ENCODE measurements at places on chromosomes 2 and 18.

GRCh38 chr2:242004902-242005230, 135.3 kb downstream of the RTP5 start:
- DNase-seq = no peak

DNA sequence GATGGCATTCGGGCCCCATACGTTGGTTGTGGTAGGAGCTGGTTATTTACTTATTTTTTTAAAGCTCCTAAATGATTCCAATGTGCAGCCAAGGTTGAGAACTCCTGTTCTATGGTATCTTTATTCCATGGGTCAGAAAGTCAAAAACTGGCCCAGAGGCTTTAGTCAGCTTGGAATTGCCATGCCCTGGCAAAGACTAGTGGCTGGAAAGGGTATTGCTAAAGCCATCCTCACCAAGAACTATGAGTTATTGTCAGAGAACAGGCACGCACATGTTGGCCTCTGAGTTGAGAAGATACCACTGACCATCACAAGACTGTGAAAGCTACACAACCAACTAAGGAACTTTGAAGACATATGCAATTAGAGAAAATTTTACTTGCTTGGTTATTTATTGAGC, 47.9 kb upstream of the ACMSD start:
- no peak for DNase-seq

DNA sequence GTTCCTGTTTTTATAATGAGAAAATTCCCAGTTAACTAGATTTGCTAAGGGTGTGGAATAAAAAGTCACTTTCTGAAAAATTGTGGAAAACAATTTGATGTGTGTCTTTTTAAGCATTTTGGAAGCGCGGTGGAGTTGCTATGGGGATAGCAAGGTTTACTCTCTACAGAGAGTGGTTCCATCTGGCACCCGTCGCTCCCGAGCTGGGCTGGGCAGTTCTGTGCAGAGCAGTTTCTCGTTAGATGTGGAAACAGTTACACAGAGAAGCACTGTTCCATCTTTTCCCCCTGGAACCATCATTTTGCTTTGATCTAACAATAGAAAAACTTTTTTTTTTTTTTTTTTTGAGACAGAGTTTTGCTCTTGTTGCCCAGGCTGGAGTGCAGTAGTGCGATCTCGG, 17.4 kb downstream of the LDLRAD4 start:
- no peak for DNase-seq

GRCh38 chr2:169933124-169933711, 106.0 kb downstream of the UBR3 start:
- DNase-seq = no peak

Data from stimulated activated CD4-positive, alpha-beta T cell treated with anti-CD3 and anti-CD28 coated beads, Interleukin-2, amount 100 ng/mL, for 4 hours (primary cell).